ENCODE measurements at places on chromosomes 11 and 22. TPM values are rescaled to one million over a fixed set of nuclear protein-coding genes. Genes with fewer than 3 reads are reported as not detected.

- DNase-seq = no peak
These were observed 86.5 kb downstream of the FAM76B start for GRCh38 chr11:95703049-95703448.

Gene OR11H1
- total RNA-seq = not detected

DNA sequence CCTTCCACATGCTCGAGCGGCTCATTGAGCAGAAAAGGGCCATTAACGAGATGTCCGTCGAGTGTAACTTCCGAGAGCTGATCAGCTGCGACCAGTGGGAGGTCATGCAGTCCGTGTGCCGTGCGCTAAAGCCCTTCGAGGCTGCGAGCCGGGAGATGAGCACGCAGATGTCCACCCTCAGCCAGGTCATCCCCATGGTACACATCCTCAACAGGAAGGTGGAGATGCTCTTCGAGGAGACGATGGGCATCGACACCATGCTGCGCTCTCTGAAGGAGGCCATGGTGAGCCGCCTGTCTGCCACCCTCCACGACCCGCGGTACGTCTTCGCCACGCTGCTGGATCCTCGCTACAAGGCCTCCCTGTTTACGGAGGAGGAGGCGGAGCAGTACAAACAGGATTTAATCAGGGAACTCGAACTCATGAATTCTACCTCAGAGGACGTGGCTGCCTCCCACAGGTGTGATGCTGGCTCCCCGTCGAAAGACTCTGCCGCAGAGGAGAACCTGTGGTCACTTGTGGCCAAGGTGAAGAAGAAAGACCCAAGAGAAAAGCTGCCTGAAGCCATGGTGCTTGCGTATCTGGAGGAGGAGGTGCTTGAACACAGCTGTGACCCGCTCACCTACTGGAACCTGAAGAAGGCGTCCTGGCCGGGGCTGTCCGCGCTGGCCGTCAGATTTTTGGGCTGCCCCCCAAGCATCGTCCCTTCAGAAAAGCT, 31.7 kb downstream of the ALG12 start:
- DNase-seq = no peak

DNA sequence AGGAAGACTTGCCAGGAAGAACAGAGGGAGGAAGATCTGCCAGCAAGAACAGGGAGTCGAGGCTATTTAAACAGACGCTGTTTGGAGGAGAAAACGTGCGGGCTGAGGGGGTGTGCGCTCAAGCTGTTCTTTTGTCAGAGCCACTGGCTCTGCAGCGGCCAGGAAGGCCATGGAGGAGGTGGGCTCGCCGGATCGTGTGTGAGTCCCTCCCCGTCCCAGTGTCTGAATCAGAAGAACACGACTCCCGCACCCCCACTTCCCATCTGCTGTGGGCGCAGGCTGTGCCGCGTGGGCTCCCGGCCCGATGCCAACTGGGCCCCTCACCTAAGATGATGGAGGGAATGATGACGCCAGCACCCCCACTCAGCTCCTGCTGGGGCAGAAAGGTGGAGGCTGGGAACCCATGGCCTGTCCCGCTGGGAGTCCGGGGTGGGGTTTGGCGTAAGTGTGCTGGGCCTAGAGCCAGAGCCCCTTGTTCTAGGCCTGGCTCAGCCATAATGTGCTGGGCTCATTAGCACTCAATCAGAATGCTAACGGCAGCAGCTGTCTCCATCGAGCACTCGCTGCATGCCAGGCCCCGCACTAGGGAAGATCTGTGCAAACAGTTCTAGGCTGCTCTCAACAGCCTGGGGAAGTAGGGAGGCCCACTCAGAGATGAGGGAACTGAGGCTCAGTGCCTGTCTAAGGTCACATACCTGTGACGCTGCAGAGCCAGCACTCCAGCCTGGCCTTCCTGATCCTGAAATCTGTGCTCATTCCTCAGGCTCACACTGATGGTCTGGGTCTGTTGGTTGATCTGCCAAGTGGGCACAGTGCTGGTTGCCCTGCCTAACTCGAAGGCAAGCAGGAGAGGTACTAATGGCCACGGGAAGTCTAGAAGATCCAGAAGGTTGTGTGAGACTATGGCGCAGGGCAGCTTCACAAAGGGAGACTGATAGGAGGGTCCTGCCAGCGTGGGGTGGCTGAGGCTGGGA, 11.5 kb downstream of the NPTXR start:
- DNase-seq = no peak

DNA sequence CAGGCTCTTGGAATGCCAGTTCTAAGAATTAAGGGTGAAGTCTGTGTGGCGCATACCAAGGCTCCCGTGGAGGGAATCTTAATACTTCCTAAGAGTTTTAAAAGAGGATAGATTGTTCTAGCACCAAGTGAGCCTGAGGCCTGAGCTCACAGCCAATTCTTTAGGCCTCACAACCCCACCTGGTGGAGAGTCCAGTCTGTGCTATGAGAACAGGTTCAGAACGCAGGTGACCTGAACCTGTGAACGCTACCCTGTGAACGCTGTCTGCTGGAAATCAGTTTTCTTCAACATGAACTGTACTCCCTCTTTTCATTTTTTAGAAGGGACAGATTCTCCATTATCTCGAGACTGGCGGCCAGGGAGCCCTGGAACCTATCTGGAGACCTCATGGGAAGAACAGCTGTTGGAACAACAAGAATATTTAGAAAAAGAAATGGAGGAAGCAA, 43.2 kb upstream of the DLAT start:
- peak; percentile 83 for DNase-seq

GRCh38 chr22:37089434-37089833, 20.1 kb downstream of the TMPRSS6 start:
- DNase-seq = peak; percentile 13

GRCh38 chr22:26617271-26618199, at the start of gene CRYBB1:
TSS of gene CRYBB1 (minus strand) at chr22:26618027. CDS start at chr22:26616319, 1,708 bp downstream.
- DNase-seq = peak; percentile 40

- no peak for DNase-seq
These were observed 80.0 kb upstream of the CLPB start for GRCh38 chr11:72514331-72514730.

GRCh38 chr11:109320595-109320994, 101.4 kb upstream of the C11orf87 start:
- DNase-seq = peak; percentile 59

DNA sequence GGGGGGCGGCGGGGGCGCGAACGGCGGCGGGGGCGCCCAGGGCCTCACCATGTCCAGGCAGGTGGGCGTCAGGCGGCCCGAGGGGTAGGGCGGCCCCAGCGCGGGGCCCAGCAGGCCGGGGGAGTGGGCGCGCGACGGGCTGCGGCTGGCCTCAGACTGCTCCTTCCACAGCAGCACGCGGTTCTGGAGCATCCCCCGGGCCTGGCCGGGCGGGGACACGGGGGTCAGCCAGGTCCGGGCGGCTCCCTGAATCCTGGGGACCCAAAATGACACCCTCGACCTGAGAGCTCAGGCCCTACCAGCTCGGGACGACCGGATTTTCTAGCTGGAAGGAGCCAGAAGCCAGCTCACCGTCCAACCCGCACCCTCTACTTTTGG, 5.5 kb upstream of the SLC16A8 start:
- no peak for DNase-seq

GRCh38 chr11:10139143-10139542, 154.9 kb downstream of the SBF2 start:
- no peak for DNase-seq

GRCh38 chr11:46888636-46889035, 29.7 kb downstream of the LRP4 start:
- DNase-seq = no peak

- DNase-seq = no peak
These were observed 664 bp upstream of the LAMTOR1 start for GRCh38 chr11:72103754-72104167.

Gene TCF20
- 48.8 TPM for total RNA-seq

- no peak for DNase-seq
These were observed 27.9 kb downstream of the FAM83F start for GRCh38 chr22:40022536-40023240.

DNA sequence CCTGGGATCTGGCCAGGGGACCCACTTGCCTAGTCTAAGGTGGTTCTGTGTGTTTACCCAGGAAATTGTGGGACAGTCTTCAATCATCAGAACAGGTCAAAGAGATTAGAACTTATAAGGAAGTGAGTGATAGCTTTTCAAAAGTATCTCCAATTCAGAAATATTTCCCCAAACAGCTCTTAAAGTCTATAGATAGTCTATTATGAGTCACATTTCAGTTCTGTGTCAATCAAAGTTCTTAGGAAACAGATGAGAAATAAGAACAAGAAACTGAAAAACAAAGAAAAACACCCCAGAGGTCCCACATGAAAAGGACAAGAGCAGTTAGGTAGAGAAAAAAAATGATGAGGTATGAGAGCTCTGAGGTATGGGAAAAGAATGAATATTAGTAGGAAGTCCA, 381.4 kb upstream of the MPPED2 start:
- no peak for DNase-seq

Gene OR52E8
- total RNA-seq = 0.71 TPM

GRCh38 chr11:108313444-108313843, 90.6 kb downstream of the ATM start:
- DNase-seq = no peak

GRCh38 chr11:86136538-86136937, 67.7 kb upstream of the PICALM start:
- DNase-seq = no peak

DNA sequence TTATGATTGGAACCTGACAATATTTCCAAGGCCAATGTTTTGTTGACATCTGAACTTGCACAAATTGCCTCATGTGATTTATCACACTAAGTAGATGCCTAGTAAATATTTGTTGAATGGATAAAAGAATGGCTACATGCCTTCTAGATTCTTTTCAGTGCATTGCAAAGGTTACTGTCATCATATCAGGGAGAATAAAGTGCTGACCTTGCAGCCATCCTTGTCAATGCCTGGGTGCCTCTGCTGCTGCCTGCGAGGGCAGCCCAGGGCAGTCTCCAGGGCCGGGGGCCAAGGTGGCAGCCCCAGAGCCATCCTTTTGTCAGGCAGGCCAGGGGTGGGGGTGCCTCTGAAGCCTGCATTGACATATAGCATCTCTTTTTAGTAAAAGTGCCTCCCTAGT, 325.6 kb upstream of the MTNR1B start:
- DNase-seq = no peak

- DNase-seq = peak; percentile 87
These were observed 12.9 kb downstream of the CD59 start for GRCh38 chr11:33723238-33723881.

GRCh38 chr11:15889363-15890030, 466.8 kb downstream of the SOX6 start:
- DNase-seq = no peak

GRCh38 chr11:12472401-12473005, 95.1 kb downstream of the PARVA start:
- peak; percentile 30 for DNase-seq

GRCh38 chr11:70304208-70304603, 33.7 kb downstream of the PPFIA1 start:
- no peak for DNase-seq

All from cardiac muscle cell (in vitro differentiated cells and primary cell).